ENCODE measurements at places on chromosomes 6 and 20.

DNA sequence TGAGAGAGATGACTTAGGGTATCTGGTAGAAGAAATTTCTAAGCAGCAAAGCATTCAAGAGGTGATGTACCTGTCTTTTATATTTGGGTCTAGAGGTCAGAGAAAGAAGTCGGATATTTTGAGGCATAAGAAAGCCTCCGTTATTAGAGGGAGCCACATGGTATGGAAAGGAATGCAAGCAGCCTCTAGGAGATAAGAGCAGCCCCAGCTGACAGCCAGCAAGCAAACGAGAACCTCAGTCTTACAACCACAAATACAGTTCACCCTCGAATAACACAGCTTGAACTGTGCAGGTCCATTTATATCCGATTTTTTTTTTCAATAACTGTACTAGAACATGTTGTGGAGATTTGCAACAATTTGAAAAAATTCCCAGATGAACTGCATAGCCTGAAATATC, 190.7 kb upstream of the VGLL2 start:
- no peak for DNase-seq

- no peak for DNase-seq
Measured at GRCh38 chr20:5751856-5752255, 1.7 kb downstream of the SHLD1 start.

GRCh38 chr6:49743429-49743828, 759 bp downstream of the CRISP3 start:
- no peak for DNase-seq

DNA sequence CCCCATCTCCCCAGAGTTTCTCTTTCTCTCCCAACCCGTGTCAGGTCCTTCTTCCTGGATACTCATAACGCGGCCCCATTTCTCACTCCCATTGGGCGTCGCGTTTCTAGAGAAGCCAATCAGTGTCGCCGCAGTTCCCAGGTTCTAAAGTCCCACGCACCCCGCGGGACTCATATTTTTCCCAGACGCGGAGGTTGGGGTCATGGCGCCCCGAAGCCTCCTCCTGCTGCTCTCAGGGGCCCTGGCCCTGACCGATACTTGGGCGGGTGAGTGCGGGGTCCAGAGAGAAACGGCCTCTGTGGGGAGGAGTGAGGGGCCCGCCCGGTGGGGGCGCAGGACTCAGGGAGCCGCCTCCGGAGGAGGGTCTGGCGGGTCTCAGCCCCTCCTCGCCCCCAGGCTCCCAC, at the start of gene HLA-F:
TSS of gene HLA-F (plus strand) at position 173 of the 404 bp plus-strand sequence. CDS start at position 203, 30 bp downstream.
- DNase-seq, result peak; percentile 88

- DNase-seq, result no peak
Measured at GRCh38 chr6:41878961-41879405, 16.2 kb downstream of the USP49 start.

Data from H54 (cell line).